ENCODE measurements at places on chromosomes 2 and 18.
A peak's percentile ranks its signal among the peaks of the same experiment; 100 is the strongest.

DNA sequence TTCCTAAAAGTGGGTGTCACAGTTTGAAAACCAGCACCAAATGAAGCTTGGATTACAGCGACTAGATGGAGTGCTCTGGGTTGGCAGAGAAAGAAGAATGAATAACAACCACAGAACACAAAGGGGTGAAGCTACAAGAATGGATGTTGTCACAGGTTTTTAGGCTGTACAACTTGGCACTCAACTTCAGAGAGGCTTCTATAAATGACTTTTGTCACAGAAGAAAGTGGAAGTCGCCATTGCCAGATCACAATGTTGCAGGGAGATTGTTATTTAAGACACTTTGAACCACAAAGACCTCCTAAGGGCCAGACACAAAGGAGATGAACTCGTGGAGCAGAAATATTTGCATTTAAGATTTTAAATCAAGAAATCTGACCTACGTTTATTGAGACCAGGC lies 354.2 kb downstream of the CDH7 start:
- no peak for DNase-seq

DNA sequence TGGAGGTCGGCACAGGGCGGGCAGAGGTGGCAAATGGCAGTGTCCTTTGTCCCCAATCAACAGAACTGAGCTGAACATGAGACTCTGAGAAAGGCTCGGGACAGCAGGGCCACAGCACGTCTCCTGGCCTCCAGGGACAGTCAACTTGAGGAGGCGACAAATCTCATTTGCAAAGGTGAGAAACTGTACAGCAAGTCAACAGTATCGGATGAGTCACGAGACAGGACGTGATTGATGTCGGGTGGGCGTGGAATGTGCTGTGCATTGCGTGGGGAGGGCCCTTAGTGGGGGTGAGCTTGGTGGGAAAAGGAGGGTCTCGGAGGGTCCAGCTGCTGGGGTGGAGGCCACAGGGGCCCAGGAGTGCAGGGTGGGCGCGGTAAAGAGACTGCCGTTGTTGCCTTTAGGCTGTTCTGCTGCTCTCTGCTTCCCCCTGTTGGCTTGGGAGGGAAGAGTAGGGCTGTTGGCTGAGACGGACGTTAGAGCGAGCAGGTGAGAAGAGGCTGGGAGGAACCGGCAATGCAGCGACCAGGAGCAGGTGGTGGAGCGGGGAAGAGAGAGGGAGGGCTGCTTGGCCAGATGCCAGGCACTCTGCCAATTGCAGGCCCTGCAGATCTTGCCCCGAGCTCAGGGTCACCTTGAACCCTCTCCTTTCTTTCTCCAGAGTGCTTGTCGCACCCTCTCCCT lies 164.3 kb downstream of the BCL2 start:
- peak; percentile 70 for DNase-seq

DNA sequence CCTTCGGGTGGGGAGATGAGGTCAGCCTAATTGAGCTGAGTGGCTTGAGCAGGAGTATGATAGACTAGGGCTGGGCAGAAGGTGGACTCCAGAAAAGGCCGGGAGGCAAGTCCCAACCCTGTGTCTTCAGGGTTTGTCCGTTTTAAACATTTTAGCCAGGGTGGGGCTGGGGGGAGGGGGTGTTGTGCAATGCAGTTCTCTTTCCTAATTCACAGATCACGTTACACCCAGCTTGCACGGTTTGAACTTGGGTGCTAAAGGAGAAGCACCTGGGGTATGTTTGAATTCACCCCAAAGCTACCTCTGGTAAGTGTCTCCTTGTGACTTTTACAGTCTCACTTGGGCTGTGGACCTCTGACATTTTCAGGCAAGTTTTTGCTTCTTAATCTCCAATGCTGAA lies 233.3 kb downstream of the AGAP1 start:
- DNase-seq = no peak

DNA sequence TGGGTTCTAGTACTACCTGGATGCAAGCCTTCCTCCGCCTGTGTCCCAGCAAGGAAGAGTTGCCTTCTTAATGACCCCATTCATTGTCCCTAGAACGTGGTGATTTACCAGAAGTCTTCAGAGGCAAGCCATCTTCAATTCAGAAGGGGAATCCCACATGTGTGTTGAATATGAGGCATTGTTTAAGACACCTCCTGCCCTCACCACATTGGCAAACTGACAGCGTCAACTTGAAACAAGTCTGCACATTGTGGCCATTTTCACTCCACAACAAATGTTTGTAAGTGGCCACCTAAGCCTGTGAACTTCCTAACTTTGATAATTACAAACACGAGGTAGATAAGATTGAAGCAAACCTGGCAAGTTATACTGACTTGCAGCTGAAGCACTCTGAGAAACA lies 83.7 kb downstream of the TCF7L1 start:
- DNase-seq = no peak

- no peak for DNase-seq
Measured at GRCh38 chr2:116450990-116451389, 1363.5 kb upstream of the DDX18 start.

DNA sequence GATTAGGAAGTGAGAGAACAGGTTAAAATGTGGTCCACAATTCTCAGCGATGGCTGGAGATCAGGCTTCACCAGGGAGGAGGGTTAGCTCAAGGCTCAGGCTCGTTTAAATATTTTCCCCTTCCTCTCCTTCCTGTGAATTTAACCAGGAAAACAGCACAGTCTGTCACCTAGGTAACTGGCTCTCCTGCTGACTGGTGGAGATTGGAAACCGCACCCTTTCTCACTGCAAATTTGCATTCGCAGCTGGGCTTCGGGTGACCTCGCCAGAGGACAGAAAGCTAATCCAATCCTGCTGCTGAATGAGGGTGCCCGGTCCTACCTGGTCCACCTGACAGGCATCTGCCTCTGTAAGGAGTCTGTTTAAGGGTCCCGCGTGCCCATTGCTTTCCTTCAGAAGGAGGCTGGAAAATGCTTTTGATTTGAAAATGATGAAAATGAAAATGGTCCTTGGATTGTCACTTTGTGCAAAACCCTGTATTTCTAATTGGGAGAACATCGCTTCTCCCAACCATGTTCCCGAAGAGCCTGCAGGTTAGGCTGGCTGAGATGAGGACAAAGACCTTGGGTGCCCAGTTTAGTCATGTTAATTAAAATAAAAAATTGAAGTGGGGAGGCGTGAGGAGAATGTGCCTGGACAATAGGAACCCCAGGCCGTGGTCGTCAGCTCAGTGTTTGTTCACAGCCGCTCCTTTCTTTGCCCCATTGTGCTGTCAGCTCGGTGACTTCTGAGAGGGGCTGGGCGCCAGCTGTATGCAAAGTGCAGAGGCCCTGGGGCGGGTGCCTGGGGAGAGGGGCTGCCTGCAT lies 43.4 kb upstream of the MTCL1 start:
- no peak for DNase-seq

DNA sequence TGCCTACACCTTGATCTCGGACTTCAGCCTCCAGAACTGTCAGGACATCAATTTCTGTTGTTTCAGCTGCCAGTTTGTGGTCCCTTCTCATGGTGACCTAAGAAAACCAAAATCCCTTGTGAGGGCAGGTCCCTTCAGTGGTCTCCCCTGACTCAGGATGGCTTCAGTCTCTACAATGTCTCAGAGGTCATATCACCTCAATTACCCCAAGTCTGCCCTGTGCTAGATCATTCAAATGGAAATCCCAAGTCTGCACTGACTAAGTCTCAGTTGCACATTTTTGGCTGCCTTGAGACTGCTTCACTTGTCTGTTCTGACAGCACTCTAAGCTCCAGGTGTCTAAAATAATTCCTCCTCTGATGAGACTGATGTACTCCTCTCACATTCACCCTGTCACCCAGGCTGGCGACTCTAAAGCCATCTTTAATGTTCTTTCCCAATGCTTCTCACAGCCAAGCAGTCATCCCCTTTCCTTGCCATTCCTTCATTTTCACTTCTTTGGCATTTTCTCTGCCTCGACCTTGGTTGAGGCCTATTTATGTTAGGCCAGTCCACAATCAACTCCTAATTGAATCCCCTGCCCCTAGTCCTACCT lies 470.8 kb downstream of the DLGAP1 start:
- DNase-seq = no peak

GRCh38 chr18:48790226-48790863 lies 160.4 kb downstream of the SMAD7 start:
- DNase-seq = no peak

GRCh38 chr2:54553075-54553474 lies 96.9 kb downstream of the SPTBN1 start:
- no peak for DNase-seq

DNA sequence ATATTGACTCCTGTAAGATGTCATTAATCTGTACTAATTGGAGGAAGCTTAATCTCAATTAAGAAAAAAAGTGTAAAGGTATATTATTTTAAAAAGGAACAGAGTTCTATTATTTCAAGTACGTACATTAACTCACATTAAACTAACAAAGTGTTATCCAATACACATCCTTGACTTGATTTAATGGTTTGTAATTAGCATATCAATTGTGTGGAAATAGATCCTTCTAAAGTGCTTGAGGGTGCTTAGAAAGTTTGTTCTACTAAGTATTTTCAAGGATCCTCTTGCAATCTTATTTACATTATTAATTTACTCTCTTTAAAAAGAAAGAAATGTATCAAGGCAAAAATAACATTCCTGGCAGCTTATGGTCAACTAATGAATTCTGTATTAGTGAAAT lies 720.3 kb downstream of the KCNJ3 start:
- DNase-seq = no peak

- no peak for DNase-seq
Measured at GRCh38 chr2:207783514-207783913, 13.8 kb upstream of the FZD5 start.

DNA sequence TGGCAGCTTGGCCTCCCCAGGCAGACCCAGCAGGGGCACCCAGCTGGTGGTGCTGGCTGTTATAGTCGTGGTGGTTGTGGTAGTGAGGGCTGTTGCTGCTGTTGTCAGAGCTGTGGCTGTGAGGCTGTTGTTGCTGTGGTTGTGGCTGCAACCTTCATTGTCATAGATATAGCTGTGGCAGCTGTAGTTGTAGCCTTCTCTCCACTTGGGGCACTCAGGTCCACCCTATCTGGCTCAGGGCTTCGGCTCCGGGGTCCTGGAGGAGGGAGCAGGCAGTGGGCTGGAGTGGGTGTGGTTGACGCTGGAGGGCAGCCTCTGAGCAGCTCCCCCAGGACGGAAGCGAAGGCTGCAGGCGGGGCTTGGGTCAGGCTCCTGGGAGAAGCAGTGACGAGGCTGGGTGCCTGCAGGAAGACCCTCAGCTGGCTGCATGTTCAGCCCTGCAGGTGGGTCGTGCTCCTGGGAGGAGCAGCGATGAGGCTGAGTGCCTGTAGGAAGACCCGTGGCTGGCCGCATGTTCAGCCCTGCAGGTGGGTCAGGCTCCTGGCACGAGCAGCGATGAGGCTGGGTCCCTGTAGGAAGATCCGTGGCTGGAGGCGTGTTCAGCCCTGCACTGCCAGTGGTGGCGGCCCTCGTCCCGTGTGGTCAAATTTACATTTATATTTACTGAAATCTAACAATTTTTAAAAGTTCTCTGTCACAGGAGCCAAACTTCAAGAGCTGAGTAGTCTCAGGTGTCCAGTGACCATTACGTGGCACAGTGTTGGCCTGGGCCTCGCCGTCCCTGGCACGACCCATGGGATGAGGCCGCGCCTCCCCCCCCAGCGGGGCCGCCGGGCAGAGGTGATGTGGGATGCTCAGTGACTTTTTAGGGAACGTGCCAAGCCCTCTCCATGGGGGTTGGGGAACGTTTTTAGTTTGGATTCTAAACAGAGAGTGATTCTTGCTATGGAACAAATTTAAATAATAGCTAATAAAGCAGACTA lies 79.2 kb upstream of the PXDN start:
- DNase-seq = no peak

DNA sequence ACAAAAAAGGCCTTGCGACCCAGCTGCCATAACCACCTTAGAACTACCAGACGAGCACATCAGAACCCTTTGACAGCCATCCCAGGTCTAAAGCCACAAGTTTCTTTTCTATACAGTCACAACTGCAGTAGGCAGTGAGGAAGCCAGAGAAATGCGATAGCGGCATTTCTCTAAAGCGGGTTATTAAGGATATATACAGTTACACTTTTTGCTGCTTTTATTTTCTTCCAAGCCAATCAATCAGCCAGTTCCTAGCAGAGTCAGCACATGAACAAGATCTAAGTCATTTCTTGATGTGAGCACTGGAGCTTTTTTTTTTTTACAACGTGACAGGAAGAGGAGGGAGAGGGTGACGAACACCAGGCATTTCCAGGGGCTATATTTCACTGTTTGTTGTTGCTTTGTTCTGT lies 48.8 kb downstream of the FEZ2 start:
- DNase-seq = no peak

DNA sequence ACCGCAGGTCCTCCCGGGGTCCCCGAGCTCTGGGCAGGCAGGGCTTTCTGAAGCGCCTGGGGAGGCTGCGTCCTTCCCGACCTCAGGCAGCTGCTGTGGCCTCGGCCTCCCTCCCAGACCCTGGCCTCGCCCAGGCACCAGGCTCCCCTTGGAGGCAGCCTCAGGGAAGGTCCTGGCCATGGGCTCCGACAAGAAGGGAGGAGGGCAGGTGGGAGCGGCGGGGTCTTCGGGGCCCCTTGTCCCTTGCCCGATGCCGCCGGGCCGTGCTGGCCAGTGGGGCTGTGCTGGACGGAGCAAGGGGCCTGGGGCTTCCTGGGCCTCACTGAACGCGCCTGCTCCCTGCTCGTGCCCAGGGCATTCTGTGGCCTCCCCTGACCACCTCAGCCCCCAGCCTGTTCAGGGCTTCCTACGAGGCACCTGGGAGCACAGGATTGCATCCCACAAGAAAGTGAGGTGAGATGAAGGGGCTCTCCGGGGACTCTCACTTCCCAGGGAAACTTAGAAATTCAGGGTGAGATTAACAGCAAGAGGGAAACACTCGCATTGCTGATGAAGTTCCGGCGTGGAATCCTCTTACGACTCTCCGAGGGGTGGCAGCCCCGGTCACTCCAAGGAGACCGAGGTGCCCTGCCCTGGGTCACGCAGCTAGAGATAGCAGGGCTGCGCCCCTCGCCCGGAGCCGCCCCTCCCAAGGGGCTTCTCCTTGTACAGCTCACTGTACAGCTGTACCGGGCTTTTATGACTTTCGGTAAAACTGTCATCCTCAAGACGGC lies 778 bp downstream of the MFSD2B start:
- no peak for DNase-seq

- no peak for DNase-seq
Measured at GRCh38 chr18:44245019-44245418, 435.7 kb upstream of the SETBP1 start.

GRCh38 chr18:66550366-66550765 lies 53.5 kb downstream of the CDH19 start:
- no peak for DNase-seq

DNA sequence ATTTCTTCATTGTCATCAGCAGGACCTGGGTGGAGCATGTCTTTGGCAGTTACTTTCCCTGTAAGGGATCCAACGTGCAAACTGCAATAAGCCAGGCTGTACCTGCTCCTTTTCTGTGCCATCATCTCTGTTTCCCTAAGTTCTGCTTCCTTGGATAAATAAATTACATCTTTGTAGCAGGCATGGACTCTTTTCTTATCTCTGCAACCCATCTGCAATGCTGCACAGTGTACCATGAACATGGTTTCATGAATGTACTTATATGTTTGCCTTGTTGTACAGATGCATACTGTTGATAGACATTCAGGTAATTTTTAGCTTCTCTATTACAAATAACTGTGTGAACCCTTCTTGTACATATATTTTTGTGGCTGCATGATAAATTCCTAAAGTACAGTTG lies 616.7 kb upstream of the PIK3C3 start:
- no peak for DNase-seq

GRCh38 chr2:182410120-182410519 lies 16.7 kb downstream of the PDE1A start:
- DNase-seq = no peak

Measured in effector CD8-positive, alpha-beta T cell (primary cell).